Neuronal stem cell (in vitro differentiated cells): ENCODE measurements at places on chromosomes 16 and 17.

- H3K27ac ChIP-seq, result no peak overlapping the region
- no peaks in the 10 kb centered on the region for H3K27me3 ChIP-seq
- no peak overlapping the region for H3K4me3 ChIP-seq
- H3K36me3 ChIP-seq, result no peaks in the 10 kb centered on the region
- no peak for DNase-seq
Measured at GRCh38 chr17:5819396-5819795, 235.1 kb upstream of the NLRP1 start.

GRCh38 chr16:31404353-31405064 lies 11.4 kb downstream of the ITGAD start:
- no peaks in the 10 kb centered on the region for H3K36me3 ChIP-seq
- DNase-seq, result no peak
- no peaks in the 10 kb centered on the region for H3K27me3 ChIP-seq
- H3K4me3 ChIP-seq, result no peak overlapping the region

DNA sequence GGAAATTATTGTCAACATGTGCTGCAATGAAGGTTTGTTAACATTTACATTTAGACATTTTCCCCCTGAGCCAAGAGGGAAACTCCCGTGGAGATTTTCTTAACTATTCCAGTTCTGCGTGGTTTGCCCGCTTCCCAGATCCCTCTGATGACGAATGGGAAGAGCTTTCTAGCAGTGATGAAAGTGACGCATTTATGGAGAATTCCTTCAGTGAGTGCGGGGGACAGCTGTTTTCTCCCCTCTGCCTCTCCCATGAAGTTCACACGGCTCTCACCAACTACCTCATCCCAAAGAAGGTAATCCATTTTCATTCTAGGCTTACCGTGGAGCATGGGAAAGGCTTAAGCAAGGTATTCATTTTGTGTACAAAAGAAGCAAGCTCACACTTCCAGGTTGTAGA lies 18.2 kb downstream of the HEATR3 start:
- DNase-seq, result no peak
- no peak overlapping the region for H3K4me3 ChIP-seq
- H3K4me1 ChIP-seq, result no peaks in the 10 kb centered on the region
- H3K27ac ChIP-seq, result no peak overlapping the region
- no peaks in the 10 kb centered on the region for H3K27me3 ChIP-seq

- H3K27me3 ChIP-seq, result no peaks in the 10 kb centered on the region
- H3K4me3 ChIP-seq, result no peak overlapping the region
- H3K36me3 ChIP-seq, result no peaks in the 10 kb centered on the region
- DNase-seq, result no peak
- no peaks in the 10 kb centered on the region for H3K4me1 ChIP-seq
- H3K27ac ChIP-seq, result no peak overlapping the region
Measured at GRCh38 chr17:79239205-79239604, 164.6 kb downstream of the ENGASE start.

DNA sequence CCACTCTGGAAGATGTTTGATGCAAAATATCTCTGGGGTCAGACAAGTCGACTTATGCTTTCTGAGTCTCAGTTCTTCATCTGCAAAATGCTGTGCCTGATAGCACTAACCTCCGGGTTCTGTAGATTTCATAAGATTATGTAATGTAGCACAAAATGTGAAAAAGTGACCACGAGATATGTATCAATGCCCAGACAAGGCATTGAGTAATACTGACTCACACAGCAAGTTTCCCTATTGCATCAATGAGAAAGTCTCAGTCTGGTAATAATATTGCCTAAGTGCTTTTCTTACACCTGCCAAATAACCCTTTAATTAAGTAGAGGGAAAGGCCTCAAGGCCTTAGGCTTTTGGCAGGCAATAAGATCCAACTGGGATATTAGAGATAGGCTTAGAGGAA lies 41.4 kb upstream of the MMP2 start:
- H3K27me3 ChIP-seq, result no peaks in the 10 kb centered on the region
- H3K27ac ChIP-seq, result no peak overlapping the region
- peaks cover 8% of the 10 kb centered on the region for H3K4me1 ChIP-seq
- no peak overlapping the region for H3K4me3 ChIP-seq
- no peak for DNase-seq

GRCh38 chr17:48639982-48640857 lies 14.1 kb upstream of the HOXB9 start:
- no peak overlapping the region for H3K27ac ChIP-seq
- no peak for DNase-seq
- H3K4me3 ChIP-seq, result no peak overlapping the region
- peaks cover 98% of the 10 kb centered on the region for H3K27me3 ChIP-seq

- H3K4me3 ChIP-seq, result no peak overlapping the region
- no peak overlapping the region for H3K27ac ChIP-seq
- no peaks in the 10 kb centered on the region for H3K36me3 ChIP-seq
- peaks cover 7% of the 10 kb centered on the region for H3K4me1 ChIP-seq
Measured at GRCh38 chr16:56245197-56245596, 53.9 kb downstream of the GNAO1 start.

DNA sequence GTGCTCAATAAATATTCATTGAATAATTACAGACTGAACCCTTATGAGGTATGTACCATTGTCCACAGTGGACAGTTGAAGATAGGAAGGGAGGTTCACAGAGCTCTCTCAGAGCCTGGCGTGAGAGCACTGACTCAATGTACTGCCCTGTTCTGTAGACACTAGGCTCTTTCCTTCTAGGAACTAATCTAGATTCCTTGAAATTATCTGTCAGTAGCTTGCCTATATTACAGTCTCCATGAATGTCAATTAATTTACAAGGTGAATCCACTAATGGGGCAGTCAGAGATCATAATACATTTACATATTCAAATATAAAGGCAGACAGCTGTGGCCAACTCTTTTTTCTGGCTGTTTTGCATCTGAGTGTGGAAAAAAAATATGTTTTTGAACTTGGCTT lies 251.2 kb upstream of the SALL1 start:
- H3K4me3 ChIP-seq, result no peak overlapping the region
- no peak for DNase-seq
- no peaks in the 10 kb centered on the region for H3K36me3 ChIP-seq
- H3K27me3 ChIP-seq, result no peaks in the 10 kb centered on the region
- no peaks in the 10 kb centered on the region for H3K4me1 ChIP-seq

- H3K36me3 ChIP-seq, result no peaks in the 10 kb centered on the region
- DNase-seq, result no peak
- H3K4me1 ChIP-seq, result no peaks in the 10 kb centered on the region
- H3K4me3 ChIP-seq, result no peak overlapping the region
Measured at GRCh38 chr17:28057731-28058246, 15.3 kb downstream of the NLK start.

- peaks cover 5% of the 10 kb centered on the region for H3K4me1 ChIP-seq
- H3K36me3 ChIP-seq, result no peaks in the 10 kb centered on the region
- no peaks in the 10 kb centered on the region for H3K27me3 ChIP-seq
- no peak overlapping the region for H3K4me3 ChIP-seq
- DNase-seq, result no peak
Measured at GRCh38 chr17:13346996-13347762, 254.6 kb downstream of the HS3ST3A1 start.

DNA sequence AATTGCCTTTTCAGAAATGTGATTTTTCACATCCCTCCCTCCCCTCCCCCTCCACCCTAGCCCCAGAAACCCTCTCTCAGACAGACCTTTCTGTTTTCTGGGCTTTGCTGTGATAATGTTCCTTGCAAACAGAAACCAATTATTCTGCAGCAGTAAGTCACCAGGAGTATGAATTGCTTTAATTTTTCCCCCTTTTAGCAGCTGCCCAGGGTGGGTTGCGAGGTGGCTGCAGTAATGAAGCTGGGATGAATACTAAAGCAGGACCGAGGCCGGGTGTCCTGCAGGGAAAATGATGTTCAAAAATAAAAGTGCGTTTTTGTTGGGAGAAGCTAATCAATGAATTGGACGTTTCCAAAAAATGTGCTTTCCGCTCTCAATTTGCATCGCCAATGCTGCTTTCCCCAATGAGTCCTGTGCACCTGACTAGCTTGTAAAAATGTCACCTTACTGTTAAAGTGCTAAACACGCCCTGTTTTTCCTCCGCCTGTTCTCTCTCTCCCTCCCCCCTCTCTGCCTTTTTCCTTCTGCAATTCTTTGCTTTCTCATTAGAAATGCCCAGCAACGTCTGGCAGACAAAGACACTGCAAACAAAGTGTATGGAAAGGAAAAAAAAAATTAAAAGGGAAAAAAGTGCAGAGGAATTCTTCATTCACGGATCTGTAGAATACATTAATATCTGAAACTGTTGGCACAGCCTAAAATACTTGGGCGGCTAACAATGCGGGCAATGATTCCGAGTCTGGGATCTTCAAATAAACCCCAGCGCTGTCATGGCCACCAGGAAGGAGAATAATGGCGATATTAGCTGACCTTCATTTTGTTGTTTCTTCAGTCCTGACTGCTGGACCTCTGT lies 244.1 kb downstream of the STX8 start:
- H3K27ac ChIP-seq, result peak overlapping the region; percentile 41
- H3K27me3 ChIP-seq, result no peaks in the 10 kb centered on the region
- H3K36me3 ChIP-seq, result no peaks in the 10 kb centered on the region
- peaks cover 24% of the 10 kb centered on the region for H3K4me1 ChIP-seq
- no peak for DNase-seq

DNA sequence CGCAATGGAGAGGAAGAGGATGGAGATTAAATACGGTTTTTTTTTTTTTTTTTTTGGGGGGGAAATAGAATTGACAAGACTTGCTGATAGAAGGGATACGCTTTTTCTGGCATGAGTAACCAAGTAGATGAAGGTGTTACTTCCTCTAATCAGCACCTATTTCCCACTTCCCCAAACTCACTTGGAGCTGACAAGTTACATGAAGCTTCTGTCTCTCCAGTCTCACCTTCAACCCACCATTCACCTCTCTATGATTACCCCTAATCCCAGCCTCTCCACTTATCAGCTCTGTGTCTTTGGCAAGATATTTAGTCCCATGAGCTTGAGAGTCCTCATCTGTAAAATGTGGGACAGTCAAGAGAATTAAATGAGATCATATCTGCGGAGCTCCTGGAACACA lies 185.9 kb upstream of the HS3ST3A1 start:
- H3K4me3 ChIP-seq, result no peak overlapping the region
- no peaks in the 10 kb centered on the region for H3K27me3 ChIP-seq
- H3K4me1 ChIP-seq, result no peaks in the 10 kb centered on the region
- DNase-seq, result no peak
- no peak overlapping the region for H3K27ac ChIP-seq

DNA sequence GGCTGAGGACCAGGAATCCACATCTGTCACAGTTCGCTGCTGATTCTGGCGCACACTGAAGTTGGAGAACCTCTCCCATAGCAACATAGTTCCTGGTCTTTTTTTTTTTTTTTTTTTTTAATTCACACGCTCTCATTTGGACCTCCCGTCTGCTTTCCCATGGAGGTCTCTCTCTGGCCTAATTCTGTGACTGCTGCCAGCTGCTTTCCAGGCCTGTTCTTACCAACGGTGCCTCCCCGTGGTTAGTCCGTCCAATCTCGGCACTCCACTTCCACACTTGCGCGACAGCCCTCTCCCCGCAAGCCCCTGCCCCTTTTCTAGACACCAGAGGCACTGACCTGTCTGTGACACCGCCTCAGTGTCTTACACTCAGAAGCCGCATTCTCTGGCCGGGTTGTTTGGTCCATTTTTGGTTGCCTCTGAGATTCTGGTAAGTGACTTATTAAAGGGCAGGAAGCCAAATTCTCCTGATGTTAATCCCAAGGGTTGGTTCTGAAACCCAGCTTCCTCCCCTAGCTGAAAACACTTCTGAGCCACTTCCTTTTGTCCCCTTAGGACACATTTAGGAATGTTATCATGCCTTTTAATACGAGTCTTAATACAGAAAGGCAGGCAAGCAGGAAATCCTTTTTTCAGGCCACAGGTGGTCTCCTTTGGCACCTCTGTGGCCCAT lies 1.1 kb upstream of the AKTIP start:
- H3K36me3 ChIP-seq, result no peaks in the 10 kb centered on the region
- H3K27me3 ChIP-seq, result no peaks in the 10 kb centered on the region
- DNase-seq, result no peak
- H3K27ac ChIP-seq, result no peak overlapping the region

- peaks cover 16% of the 10 kb centered on the region for H3K4me1 ChIP-seq
- no peak overlapping the region for H3K4me3 ChIP-seq
- DNase-seq, result no peak
- H3K36me3 ChIP-seq, result peaks cover 5% of the 10 kb centered on the region
- peaks cover 11% of the 10 kb centered on the region for H3K27me3 ChIP-seq
Measured at GRCh38 chr16:645852-646678, 3.1 kb upstream of the WDR90 start.

- no peak for DNase-seq
- H3K27ac ChIP-seq, result no peak overlapping the region
- H3K4me1 ChIP-seq, result no peaks in the 10 kb centered on the region
- no peak overlapping the region for H3K4me3 ChIP-seq
- no peaks in the 10 kb centered on the region for H3K27me3 ChIP-seq
Measured at GRCh38 chr16:56477096-56477878, 25.9 kb downstream of the OGFOD1 start.
